Adrenal gland (tissue), 19 donors: ENCODE measurements at places on chromosomes 4 and X. TPM values are rescaled to one million over a fixed set of nuclear protein-coding genes. Genes with fewer than 3 reads are reported as not detected.

- DNase-seq, result no peak
These were observed 77.8 kb downstream of the NPNT start for GRCh38 chr4:105972946-105973621.

GRCh38 chrX:150312931-150313330, 50.2 kb upstream of the MAMLD1 start:
- no peak for DNase-seq

GRCh38 chr4:165410214-165410613, 31.4 kb downstream of the CPE start:
- DNase-seq, result no peak

DNA sequence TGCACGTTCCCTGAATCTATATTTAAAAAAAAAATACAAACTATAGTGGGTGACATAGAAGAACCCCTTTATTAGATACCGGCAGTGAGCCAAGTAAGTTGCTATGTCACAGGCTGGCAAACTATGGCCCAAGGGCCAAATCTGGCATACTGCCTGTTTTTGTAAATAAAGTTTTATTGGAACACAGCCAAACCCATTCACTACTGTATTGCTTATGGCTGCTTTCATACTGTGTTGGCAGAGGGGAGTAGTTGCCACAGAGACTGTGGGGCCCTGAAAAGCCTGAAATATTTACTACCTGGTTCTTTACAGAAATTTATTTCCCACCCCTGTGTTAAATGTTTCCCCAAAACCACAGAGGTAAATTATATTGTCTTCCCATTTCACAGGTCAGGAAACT, 71.2 kb upstream of the EGFL6 start:
- no peak for DNase-seq

DNA sequence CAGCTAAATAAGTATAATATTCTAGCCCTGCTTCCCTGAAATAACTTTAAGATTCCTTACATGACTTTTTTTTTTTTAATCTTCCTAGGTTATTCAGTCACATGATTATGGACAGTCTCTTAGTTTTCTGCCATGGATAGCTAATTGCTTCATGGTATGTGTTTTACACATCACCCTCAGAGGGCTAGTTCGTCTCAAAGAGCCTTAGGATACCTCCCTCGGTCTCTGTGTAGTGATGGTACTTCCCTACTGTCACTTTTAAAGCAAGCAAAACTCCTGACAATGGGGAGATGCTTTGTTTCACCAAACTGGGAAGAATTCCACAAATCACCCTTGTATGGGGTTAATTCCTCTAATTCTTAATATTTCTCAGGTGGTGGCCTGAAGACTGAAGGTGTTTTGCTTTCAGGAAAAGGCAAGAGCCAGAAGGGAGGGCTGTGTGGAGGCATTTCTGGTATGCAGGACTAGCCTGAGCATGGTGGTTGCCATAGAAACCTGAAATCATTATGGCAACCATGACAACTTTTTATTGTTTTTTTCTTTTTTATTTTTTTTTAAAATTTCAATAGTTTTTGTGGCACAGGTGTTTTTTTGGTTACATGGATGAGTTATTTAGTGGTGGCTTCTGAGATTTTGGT, 70.4 kb downstream of the BEX3 start:
- no peak for DNase-seq

- no peak for DNase-seq
These were observed 23.5 kb downstream of the NLGN3 start for GRCh38 chrX:71168134-71168533.

DNA sequence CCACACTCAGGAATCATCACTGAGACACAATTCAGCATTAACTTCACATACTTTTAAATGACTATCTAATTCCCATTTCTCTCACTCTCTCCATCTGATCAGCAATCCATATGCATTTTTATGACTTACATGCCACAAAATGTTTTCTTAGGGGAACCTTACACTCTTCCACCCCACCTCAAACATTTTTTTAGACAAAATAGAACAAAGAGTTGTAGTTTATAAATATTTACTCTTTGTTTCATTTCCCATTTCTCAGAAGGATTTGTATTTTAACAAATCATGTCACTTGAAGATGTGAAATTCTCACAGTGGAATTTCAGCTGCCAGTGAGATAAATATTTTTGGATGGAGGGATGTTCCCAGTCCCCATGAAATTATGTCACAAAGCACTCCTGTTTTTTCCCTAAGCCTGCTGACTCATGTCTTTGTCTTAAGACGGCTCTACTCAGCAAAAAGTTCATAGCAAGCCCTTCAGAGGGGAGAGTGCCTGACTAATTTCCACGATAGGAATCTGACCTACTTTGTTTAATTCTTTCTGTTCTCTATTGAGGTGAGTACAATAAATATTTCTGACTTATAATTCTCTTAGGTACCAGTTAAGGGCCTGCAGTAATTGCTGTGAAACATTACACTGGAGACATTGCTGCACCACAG, 257.7 kb downstream of the THOC2 start:
- no peak for DNase-seq

- DNase-seq, result no peak
These were observed 684.9 kb upstream of the MAGEB2 start for GRCh38 chrX:29530501-29530900.

- DNase-seq, result no peak
These were observed 51.4 kb upstream of the LSM6 start for GRCh38 chr4:146124023-146124680.

GRCh38 chr4:56496241-56496640, 9.3 kb upstream of the ARL9 start:
- DNase-seq, result no peak

GRCh38 chr4:186693894-186694293, 29.8 kb downstream of the FAT1 start:
- DNase-seq, result no peak

DNA sequence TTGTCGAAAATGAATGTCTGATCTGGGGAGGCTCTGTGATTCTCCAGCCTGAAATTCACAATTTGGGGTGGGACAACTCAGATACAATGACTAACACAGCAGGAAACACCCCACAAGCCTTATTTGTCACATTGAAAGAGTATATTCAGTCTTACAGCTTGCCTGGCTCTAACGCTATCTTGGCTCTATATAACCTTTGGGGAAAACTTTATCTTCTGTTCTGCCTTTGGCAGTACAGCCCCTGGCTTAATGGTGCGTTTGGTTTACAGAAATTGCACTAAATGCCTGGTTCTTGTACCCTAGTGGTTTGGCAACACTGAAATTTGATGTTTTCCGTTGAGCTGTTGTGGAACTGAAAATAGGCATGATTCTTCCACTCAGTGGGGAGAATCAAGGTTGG, 178.1 kb upstream of the VEGFC start:
- no peak for DNase-seq

DNA sequence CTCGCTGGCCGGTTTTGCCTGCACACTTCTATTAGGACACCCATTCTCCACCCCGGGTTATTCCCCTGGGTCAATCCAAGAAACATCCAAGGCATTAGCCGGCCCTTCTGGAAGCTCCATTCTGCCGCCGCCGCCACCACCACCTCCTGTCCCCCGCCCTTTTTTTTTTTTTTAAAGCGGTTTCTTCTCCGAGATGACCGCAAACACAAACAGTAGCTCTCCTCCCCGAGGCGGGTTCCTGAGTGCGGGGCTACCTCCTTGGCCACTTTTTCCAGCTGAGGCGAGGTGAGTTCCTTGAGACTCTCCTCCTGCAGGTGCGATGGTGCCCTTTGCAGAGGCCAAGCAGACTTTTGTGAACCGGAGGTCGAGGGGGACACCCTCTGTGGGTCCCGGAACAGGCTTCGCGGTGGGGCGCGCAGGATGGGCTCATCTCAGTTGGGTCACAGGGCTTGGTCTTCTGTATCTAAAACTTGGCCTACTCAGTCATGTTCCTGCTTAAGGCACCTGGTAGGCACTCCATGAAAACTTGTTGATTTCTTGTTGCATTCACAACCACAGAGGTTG, 930 bp downstream of the NWD2 start:
- DNase-seq, result no peak

DNA sequence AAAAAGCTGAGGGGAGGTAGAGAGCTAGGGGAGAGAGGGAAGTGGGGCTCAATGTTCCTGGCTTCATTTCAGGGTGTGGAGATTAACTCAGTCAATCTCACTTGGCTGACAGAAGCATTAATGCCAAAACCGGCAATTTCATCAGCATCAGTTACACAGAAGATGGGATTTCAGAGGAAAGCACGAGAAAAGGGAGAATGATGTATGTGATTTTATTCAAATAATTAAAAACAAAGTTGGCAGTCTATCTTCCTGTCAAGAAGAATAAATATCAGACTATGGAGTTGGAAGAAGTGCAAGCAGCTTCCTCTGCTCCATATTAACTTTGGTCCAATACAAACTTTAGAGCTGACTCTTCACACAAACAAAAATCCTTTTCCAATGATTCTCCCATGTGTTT, 29.6 kb upstream of the HCCS start:
- no peak for DNase-seq

GRCh38 chrX:140701480-140701879, 8.1 kb upstream of the LINC00632 start:
- peak; percentile 1 for DNase-seq

DNA sequence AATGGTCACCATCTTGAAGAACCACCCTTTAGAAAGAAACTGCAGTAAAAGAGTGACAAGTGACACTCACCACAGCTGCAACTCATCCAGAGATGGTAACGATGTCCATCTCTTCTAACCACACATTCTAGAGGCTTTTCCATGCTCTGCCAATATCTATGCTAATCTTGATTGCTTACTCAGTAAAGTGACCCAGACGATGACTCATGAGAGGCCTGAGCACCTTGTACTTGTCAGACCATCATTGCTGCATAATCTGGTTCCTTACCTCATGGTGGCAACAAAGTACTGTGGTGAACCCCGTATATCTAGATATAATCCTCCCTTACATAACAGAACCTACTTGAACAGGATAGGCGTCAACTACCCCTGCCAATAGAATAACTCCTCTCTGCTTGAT, 75.6 kb downstream of the CCNG2 start:
- DNase-seq, result no peak

GRCh38 chrX:112753116-112753515, 73.4 kb upstream of the LHFPL1 start:
- no peak for DNase-seq

GRCh38 chrX:35841872-35842271, 43.7 kb downstream of the MAGEB16 start:
- DNase-seq, result no peak

- DNase-seq, result no peak
These were observed 56.9 kb downstream of the ARHGAP10 start for GRCh38 chr4:147788791-147789190.

DNA sequence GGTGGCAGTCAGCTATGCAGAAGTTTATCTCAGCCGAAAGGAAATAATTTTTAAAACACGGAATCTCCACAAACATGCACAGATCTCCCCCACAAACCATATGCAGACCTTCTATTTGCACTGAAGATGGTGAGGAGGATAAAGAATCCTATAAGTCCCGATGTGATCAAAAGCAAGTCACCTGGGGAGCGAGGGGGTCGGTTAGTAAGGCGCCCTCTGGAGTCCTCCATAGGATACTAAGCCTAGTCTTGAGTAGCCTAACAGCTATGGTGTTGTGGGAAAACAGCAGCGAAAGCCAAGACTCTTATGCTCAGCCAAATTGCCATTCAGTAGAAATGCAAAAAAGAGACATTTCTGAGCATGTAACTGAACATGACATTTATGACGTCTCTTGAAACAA, 210.9 kb downstream of the FRMPD4 start:
- no peak for DNase-seq

- DNase-seq, result no peak
These were observed 11.3 kb downstream of the DTHD1 start for GRCh38 chr4:36292556-36293188.

- no peak for DNase-seq
These were observed 54.4 kb downstream of the KIT start for GRCh38 chr4:54712206-54712605.

- DNase-seq, result no peak
These were observed 940 bp upstream of the DCTD start for GRCh38 chr4:182918044-182918607.

GRCh38 chr4:153465140-153465539, 1.0 kb upstream of the TMEM131L start:
- no peak for DNase-seq

- DNase-seq, result no peak
These were observed 70.9 kb downstream of the EPHA5 start for GRCh38 chr4:65599340-65599739.

DNA sequence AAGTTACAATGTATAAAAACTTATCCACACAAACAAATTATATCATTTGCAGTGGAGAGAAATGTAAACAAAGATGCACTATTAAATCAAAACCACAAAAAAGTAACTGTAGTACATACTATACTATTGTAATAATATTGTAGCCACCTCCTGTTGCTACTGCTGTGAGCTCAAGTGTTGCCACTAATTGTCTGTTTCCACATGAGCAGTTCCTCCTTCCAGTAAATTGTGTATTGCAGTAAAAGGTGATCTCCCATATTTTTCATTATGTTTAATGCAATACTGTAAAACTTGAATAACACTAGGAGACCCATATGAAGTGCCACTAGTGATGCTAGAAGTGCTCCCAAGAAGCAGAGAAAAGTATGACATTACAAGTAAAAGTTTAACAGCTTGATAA, 11.7 kb downstream of the LIN54 start:
- no peak for DNase-seq

- peak; percentile 31 for DNase-seq
These were observed at the start of gene FGF2 for GRCh38 chr4:122826553-122827257. Gene FGF2 (plus strand): TSS chr4:122826831. CDS start chr4:122827175, 344 bp downstream.

GRCh38 chr4:153916273-153916755, 127.4 kb upstream of the SFRP2 start:
- DNase-seq, result no peak

DNA sequence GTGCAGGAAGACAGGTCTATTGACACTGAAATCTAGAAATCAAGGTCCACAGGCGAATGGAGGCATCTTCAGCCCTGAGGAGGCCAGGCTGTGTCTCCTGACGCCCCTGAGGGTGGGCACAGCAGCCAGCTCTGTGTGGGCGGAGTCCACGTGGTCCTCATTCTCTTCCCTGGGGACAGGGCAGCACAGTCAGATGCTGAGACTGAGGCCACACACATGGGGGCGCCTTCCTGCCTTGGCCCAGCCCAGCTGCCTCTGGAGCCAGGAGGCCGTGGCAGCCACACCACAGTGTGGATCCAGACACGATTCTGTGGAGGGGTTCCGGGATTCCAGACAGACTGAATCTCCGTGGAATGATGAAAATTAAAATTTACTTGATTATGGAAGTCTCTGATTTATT, 20.8 kb downstream of the FGFR3 start:
- DNase-seq, result no peak

The TMEM271 gene
- polyA plus RNA-seq, result 0.60 TPM

The PNMA3 gene
- 4.1 TPM for polyA plus RNA-seq

The SPATA18 gene
- 2.5 TPM for polyA plus RNA-seq

The MAGEA12 gene
- not detected for polyA plus RNA-seq

The ART3 gene
- polyA plus RNA-seq, result 0.88 TPM

The UGT2B11 gene
- not detected for polyA plus RNA-seq

The RXFP1 gene
- polyA plus RNA-seq, result 10.1 TPM

The HTN1 gene
- polyA plus RNA-seq, result not detected

The ZFP42 gene
- not detected for polyA plus RNA-seq

The APOO gene
- polyA plus RNA-seq, result 177 TPM

The RELL1 gene
- 1.3 TPM for polyA plus RNA-seq

The GAGE12J gene
- not detected for polyA plus RNA-seq

The SLC4A4 gene
- 0.57 TPM for polyA plus RNA-seq
